CD4-positive, alpha-beta T cell (primary cell): ENCODE measurements at places on chromosomes 16 and 17.

GRCh38 chr17:80101946-80102663 is 724 bp downstream of the GAA start:
- DNase-seq: peak; percentile 41

DNA sequence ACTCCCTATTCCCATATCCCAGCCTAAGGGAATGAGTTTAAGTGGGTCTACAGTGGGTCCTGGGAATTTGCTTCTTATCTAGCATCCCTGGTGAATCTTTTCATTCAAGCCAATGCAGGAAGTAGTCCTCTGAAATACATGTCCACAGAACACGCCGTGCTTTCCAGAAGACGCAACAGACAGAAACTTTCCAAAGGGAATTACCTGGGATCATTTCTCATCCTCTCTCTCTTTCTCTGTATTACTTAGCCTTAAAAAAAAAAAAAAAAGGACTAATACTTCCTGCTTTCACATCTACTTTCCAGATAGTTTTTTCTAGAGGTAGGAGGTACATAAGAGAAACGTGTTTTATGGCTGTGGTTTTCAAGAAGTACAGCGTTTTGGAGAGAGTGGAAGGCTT is 499.0 kb downstream of the MAF start:
- no peak for DNase-seq

- DNase-seq: no peak
Measured at GRCh38 chr17:981292-981658, 1.7 kb upstream of the NXN start.

- no peak for DNase-seq
Measured at GRCh38 chr16:583815-584591, 5.9 kb upstream of the RAB40C start.

DNA sequence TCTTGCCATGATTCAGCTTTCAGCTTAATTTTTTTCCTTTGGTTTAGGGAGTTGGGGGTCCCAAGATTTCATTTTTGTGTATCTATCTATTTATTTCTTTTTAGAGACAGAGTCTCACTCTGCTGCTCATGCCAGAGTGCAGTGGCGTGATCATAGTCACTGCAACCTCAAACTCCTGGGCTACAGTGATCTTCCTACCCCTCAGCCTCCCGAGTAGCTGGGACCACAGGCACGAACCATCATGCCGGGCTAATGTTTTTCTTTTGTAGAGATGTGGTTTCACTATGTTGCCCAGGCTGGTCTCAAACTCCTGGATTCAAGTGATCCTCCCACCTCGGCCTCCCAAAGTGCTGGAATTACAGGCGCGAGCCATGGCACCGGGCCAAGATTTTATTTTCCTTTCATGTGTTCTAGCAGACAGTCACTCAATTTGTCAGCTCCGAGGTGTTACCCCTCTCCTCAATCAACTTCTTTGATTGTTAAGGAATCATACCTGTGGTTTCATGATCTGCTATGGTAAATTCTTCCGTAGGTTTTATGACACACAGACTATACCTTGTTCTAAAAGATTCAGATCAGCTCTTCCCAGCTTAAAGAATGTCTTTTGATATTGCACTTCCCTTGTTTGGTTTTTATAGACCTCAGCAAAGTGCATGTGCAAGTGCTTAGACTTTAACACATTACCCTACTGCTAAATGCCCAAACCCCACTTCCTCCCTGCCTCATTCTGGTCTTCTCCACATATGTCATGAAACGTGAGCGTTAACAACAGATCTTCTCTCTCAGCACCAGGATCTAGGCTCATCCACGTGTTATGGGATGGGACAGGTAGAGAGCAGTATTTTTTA is 13.0 kb downstream of the UNC45B start:
- DNase-seq: peak; percentile 68

DNA sequence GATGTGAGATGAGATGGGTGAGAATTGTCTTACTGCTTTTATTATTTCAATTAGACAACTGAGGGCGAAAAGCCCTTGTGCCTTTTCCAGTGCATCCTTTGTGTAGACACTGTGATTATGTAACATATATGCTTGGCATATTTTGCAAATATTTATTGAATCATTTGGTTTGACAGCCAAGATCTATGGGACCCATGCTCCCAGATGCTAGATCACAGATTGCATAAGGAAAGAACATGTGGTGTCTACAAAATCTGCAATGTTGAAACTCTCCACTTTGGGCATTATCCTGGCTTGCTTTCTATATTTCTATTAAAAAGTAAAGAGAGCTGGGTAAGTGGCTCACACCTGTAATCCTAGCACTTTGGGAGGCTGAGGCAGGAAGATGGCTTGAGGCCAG is 4.8 kb upstream of the COG1 start:
- no peak for DNase-seq

DNA sequence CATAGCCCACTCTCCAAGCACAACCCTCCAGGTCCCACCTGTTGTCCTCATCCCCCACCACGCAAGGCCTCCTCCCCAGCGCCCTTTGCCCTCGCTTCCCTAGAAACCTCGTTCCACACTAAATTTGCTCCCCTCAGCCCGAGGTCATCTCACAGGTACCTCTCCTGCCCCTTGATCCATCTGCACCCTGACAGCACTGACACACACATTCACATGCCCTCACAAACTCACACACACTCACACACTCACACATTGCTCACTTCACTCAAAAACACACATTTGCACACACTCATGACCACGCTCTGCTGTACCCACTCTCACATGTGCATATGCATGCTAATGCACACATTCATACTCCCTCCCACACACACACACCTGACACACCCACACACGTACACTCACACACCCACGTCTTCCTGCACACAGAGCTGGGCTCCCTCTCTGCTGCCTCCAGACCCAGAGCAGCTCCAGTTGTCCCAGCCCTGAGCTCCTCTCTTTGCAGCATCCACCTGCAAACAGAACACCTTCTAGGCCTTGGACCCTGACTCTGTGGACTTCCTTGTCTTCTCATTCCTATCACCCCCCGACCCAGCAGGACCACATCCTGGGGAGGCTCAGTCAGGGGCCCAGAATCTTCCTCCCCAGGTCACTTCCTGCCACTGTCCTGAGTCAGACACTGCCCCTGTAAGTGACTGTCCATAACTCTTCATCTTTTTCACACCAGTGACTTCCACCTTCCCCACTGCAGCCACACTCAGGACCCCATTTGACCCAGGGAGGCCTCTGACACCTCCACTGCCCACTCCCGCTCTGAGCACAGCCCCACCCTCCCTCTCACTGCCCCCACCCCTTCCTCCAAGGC is 4.9 kb downstream of the ASGR2 start:
- DNase-seq: no peak

- no peak for DNase-seq
Measured at GRCh38 chr16:1972490-1972877, 631 bp downstream of the TBL3 start.

DNA sequence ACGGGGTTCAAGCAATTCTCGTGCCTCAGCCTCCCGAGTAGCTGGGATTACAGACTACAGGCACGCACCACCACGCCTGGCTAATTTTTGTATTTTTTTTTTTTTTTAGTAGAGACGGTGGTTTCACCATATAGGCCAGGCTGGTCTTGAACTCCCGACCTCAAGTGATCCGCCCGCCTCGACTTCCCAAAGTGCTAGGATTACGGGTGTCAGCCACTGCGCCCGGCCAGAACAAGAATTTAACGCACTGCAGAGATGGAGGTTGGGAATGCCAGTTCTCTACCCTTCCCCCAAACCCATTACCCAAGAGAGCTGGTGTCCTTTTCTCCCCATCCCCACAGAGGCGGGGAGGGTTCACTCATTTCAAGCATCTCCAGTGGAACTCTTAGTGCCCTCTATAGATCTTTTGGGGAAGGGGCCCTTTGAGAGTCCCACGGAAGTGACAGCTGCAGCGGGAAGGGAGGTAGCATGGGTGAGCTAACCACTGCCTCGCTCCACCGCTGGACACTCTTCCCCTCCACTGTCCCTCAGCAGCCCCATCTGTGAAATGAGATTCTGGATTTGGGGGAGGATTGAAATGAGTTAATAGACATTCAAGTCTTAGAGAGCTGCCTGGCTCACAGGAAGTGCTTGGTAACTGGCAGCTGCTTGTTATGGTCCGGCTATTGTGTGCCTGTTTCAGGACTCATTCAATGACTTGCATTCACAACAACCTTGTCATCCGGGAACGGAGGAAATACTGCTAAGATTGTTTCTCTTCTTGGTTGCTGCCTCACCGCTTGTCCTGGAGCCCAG is 3.5 kb upstream of the UBALD2 start:
- DNase-seq: no peak

- no peak for DNase-seq
Measured at GRCh38 chr17:67055041-67055443, 10.7 kb downstream of the CACNG1 start.

DNA sequence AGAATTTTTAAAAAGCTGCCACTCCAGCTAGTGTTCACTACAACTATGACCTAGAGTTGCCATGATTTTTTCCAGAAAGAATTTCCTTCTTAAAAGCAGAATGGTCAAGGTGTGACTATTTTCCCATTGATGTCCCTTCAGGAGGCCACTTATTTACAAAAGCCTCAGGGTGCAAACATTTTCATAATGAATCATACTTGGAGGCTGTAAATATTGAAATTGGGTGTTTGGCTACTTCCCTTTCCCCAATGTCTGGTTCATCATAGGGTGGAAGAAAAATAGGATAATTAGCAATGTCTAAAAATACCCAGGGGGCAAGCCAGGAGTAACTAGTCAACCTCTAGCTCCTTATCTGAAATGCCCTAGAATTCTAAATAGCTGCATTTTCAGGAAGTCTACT is 18.8 kb downstream of the AXIN2 start:
- DNase-seq: no peak

GRCh38 chr16:31352376-31353115 is 2.4 kb upstream of the ITGAX start:
- DNase-seq: no peak

DNA sequence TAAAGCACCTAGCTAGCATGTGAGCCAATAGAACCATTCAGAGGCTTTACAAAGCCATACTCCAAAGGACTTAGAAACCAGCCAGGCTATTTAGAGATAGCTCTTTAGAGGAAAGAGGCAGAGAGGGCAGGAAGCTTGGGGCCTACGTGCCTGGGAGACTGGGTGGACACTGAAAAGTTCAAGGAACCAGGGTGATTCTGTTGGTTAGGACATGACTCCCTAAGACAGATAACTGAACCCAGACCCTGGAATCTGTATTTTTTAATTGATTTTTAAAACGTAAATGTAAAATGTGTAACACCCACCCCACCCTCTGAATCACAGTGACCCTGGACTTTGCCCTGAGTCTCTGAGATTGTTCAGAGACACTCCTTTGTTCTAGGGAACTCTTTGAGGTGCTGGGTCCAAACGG is 16.1 kb upstream of the GNA13 start:
- DNase-seq: no peak

DNA sequence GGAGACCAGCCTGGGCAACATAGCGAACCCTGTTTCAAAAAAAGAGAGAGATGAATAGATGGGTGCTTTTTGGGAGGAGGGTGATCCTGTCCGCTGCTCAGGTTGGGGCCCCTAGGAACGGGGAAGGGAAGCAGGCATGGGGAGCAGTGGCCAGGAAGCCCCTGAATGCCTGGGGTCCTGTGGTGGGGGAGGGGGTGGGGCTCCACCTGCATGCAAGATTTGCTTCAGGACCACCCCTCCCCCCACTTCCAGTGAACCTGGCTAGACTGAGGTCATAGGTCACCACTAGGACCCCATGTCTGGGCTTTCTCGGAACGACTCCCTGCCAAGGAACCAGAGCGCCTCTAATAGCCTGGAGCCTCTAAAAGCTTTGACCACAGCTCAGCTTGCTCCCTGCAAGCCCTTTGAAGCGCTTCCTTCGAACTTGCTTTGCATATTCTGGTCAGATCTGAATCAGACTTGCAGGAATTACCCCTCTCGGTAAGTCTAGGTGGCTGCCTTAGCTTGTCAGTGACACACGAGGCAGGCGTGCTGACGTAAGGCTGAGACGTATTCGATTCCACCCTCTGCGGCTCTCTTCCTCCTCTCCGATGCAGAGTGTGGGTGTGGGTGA is 3.7 kb downstream of the SOCS3 start:
- peak; percentile 91 for DNase-seq

- no peak for DNase-seq
Measured at GRCh38 chr16:13083681-13084080, 182.3 kb downstream of the SHISA9 start.

GRCh38 chr16:81477697-81478693 is 33.4 kb downstream of the CMIP start:
- DNase-seq: no peak

DNA sequence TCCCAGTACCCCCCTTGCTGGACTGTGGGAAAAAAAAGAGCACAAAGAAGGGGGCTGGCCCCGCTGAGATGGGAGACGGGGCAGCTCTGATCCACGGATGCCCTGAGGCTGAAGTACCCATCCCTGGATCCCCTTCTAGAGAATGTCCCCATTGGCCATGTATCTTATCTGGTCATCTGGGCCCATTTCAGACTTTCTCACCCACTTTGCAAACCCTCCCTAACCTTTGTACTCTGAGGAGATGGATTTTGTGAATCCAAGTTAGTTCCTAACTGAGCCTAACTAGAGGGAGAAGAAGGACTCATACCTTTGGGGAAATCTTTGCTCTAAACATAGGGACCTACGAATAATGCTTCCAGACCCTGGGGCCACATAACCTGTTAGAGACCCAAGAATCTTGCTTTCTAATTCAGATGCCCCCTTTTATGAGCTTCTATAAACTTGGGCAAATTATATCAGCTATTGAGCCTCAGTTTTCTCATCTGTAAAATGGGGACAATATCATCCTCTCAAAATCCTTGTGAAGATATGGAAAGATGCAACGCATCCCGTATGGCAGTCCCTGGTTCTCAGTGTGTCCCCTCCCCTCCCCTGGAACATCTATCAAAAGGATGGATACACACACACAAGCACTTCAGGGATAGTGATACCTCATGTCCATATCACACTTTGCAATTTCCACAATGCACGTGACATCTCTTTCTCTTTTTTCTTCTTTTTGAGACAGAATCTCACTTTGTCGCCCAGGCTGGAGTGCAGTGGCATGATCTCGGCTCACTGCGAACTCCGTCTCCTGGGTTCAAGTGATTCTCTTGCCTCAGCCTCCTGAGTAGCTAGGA is 16.8 kb upstream of the FZD2 start:
- DNase-seq: no peak

GRCh38 chr17:66369830-66370229 is 67.4 kb downstream of the PRKCA start:
- no peak for DNase-seq

DNA sequence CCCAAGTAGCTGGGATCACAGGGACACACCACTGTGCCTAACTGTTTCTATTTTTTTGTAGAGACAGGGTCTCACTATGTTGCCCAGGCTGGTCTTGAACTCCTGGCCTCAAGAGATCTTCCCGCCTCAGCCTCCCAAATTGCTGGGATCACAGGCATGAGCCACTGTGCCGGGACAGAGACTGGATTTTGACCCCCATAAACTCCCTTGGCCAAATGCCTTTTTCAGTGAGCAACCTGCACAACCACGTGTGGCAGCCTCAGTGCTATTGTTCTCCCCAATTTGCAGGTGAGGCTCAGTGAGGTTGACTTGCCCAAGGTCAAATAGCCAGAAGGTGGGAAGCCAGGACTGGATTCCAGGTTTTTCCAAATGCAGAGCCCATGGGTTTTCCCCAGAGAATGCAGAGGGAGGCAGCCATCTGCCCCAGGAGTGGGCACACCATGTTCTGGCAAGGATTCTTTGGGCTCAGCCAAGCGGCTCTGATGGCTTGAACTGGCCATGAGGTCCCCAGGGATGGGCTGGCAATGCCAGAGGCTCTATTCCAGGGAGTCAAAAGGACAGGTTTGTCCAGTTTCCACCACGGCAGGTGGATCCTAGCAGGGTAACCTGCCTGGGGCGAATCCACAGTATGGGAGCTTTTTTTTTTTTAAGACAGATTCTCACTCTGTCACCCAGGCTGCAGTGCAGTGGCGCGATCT is 1.8 kb downstream of the IL27 start:
- no peak for DNase-seq
